Fibroblast of the aortic adventitia (primary cell): ENCODE measurements at places on chromosomes 7 and 10. TPM values are rescaled to one million over a fixed set of nuclear protein-coding genes. Genes with fewer than 3 reads are reported as not detected.
A peak's percentile ranks its signal among the peaks of the same experiment; 100 is the strongest.

Gene VAX1
- not detected in 2 replicates for total RNA-seq

Gene CPEB3
- total RNA-seq: 0.99 and 1.7 TPM in 2 replicates

Gene ZNF273
- total RNA-seq: 1.8 and 3.7 TPM in 2 replicates

Gene SHTN1
- 4.2 and 9.2 TPM in 2 replicates for total RNA-seq

GRCh38 chr10:70106958-70107791 lies 25.4 kb downstream of the AIFM2 start:
- no peak for DNase-seq

GRCh38 chr10:112883360-112884178 lies 66.5 kb upstream of the TCF7L2 start:
- DNase-seq: no peak

DNA sequence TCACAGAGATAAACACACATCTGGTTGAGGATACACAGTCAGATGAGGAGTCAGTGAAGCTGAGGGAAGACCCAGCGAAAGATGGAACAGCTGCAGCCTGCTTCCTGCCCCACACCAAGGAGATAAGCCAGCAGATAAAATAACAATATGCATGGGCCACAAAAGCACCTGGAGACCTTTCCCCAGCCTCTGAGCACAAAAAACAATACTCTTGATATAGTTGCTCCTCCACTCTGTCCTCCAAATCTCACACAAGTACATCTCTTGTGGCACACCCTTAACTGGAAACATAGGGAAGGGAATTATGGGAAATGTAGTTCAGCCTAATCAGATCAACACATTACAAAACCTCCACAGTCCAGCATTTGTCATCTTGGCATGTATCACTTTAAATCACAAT lies 9.7 kb upstream of the FHIP2A start:
- DNase-seq: no peak

DNA sequence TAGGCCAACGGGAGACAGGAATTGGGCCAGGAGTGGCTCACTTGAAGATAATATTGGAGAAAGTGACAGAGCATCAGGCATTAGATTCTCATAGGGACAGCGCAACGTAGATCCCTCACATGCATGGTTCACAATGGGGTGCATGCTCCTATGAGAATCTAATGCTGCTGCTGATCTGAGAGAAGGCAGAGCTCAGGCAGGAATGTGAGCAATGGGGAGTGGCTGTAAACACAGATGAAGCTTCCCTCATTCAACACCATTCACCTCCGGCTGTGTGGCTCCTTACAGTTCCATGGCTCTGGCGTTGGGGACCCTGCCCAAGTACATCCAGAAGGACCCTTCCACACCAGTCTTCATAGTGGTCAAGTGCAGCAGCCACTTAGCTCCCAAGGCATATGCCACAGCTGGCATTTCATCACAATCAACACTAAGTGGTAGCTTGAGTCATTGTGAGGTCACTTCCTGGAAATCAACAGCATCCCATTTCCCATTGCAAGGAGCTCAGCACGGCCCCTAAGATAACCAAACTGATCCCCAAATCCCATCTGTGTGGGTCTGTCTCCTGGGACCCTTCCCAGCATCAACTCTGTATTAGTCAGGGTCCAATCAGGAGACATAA lies 174.5 kb downstream of the TPST1 start:
- DNase-seq: peak; percentile 25

DNA sequence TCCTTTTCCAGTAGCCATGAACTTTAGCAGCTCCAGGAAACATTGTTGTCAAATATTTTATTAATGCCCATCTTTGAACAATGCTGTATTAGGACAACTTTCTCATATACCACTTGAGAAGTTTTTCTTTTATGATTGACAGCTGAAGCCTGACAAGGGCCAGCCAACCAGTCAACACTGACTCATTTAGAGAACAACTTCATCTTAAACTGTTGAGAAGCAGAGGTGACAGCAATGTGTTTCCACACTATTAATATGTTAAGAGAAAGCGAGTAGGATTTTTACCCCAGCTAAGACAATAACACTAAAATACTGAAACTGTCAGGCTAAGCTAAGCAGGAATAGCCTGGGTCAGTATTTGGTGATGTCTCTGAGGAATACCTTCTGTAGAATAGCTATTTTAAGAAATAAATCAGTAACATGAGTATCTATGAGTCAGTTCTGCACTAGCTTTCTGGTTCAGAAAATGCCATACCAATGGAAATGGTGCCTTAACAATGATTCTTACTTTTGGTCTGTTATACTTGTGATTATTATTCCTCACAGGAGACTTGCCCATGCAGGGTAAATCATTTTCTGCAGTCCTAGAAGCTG lies 168.8 kb upstream of the POT1 start:
- DNase-seq: peak; percentile 31

- DNase-seq: peak; percentile 40
Measured at GRCh38 chr10:46538717-46539426, 17.6 kb downstream of the GPRIN2 start.

DNA sequence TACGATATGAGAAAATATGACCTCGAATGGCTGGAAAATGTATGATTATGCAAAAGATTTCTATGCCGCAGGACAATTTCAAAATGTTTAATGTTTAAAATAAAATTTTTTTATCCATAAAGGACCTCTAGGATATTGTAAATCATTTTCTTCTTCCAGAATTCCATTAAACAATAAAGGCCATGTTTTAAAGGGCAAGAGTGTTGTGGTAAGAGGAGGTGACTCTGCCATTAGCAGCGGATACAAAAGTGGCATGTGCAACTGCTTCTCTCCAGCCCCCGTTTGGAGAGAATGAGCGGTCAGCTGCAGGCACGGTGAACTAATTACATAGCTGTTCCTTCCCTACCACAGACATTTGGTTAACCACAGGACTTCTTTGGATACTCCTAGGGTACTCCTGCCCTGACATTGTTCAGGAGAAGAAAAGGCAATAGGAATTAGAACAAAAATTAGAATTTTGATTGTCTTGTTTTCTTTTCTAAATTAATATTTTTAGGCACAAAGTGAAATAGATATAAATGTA lies 63.8 kb downstream of the HBP1 start:
- no peak for DNase-seq

- DNase-seq: no peak
Measured at GRCh38 chr7:149498811-149499210, 1.2 kb upstream of the ZNF746 start.

DNA sequence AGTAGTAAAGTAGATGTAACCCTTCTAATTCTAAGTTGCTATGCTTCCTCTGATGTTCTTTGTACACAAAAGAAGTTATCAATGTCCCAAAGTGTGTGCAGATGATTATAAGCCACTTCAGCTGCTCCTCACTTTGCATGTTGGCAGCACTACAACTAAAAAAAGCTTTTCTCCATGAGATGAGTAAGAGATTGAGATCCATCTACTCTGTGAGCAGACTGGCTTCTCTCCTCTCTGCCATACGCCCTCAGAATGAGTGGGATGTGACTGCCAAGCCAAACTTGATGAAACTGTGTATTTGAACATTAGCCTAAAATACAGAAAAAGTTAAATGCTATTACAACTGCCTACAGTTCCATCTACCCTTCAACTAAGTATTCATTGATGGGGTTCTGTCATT lies 102.9 kb upstream of the ETV1 start:
- no peak for DNase-seq

DNA sequence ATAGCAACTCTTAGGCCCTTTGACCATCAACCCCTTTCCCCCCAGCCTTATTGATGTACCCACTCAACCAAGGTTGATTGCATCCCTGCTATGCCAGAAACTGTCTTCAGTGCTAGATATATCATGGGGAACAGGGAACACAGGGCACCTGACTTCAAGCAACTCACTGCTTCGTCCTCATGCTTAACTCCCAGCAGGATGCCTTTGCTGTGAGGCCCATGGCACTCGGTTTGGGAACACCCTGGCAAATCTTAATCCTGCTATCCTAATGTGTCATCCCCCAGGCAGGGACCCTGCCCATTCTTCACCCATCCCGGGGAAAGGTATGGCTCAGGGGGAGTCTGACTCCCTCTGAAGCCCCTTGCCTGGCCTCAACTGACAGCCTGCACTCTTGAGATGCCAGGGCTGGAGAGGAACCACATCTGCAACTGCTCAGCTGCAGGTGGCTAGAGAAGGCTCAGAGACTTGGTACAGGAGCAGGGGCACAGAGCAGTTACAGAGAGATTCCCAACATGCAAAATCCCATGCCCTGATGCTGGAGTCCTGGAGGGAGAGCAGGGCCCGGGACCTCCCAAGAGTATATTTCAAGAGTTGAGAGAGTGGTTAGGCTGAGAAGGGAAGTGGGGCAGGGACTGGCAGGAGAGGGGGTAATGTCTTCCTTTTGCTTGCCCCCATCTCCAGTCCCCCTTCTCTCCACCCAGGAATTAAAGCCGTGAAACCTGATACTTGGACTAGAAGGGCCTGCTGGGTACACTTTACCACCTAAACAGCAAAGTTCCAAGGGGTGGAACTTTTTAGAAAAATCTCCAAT lies 2.4 kb upstream of the UNC5B start:
- no peak for DNase-seq

GRCh38 chr7:125491137-125491536 lies 561.5 kb upstream of the POT1 start:
- DNase-seq: no peak

DNA sequence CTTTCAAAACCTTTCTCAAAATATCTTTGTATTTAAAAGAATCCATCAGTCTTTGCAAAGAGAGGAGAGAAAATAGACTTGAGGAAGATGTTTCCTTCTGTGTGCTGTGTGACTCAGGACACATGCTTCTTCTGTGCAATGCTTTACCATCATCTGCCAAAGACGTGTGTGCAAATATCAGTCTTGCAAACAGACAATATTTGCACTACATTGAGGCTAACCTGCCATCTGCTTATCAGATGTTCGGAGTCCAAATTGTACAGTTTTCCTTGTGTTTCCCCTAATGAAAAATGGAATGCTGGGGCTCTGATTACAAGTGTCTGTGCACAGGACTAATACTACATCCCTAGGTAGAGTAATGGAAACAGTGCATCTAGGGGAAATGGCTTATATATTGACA lies 353.1 kb upstream of the LRRTM3 start:
- DNase-seq: no peak

DNA sequence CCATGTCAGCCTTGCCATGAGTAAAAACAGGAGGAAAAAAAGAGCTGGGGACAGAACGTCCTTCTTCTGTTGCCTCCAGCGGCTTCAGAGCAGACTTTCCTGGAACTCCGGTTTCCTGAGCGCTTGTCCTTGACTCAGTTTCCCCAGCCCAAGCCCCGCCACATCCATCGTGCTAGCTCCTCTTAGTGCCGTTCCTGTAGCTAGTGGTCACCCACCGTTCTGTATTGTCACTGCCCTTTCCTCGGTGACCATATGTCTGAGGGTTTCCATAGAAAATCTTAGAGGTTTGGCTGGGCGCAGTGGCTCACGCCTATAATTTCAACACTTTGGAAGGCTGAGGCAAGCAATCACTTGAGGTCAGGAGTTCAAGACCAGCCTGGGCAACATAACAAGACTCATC lies 100.1 kb downstream of the CUX1 start:
- no peak for DNase-seq

GRCh38 chr7:142785841-142786250 lies 15.1 kb downstream of the PRSS2 start:
- DNase-seq: no peak

- DNase-seq: no peak
Measured at GRCh38 chr7:158186864-158187693, 400.5 kb downstream of the PTPRN2 start.

DNA sequence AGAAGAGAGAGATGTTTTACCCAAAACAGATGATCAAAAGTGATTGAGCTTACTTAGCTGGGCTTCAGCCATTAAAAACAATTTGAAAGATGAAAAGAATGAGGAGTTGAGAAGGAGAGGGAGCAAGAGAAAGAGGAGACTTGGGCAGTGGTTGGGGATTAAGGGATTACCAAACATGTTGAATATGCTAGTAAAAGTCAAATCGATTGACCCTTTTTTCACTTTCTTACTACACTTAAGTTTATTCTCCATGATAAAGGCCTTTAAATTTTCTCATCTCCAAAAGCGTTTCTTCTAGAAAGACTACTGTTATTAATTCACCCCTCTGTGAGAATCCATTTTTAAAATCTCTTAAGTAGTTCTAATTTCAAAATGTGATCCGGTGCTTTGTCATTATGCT lies 1254.0 kb upstream of the PHF14 start:
- no peak for DNase-seq

DNA sequence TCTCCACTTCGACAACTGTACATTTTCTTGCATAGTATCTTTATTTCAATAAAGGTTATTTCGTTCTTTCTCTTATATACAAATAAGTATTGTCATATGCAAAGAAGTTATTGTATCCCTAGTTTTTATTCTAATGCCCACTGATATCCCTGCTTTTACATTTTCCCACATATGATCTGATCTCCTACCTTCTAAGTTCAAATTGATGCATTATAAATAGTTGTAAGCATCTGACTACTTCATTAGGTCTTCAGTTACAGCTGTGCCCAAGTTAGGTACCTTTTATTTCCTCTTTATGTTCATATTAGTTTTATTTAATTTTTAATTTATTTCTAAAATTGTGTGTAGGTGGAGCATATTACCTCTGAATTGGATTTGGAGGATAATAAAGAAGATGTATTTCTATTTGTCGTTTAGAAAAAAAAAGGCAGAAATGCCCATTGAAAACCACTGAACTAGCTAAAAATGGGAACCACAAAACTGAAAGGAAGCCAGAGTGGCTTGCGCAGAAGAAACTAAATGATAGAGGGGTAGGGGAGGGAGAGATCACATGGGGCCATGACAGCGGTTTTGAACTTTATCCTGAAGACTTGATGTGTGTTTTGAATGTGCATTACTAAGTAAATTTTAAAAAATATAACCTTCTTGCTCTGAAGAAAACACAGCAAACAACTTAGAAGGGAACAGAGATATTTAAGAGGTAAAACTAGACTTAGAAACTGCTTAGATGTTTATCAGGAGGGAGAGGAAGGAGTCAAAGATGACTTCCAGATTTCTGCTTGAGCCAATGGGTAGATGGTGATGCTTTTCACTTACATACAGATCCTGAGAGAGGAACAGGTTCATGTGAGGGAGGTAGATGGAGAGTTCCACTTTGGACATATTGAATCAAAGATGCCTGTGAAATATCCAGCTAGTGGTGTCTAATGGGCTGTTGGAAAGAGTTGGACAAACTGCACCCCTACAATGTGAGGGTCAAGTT lies 9.3 kb upstream of the ZC3HAV1L start:
- no peak for DNase-seq

GRCh38 chr10:19785366-19785765 lies 30.9 kb upstream of the PLXDC2 start:
- DNase-seq: no peak

DNA sequence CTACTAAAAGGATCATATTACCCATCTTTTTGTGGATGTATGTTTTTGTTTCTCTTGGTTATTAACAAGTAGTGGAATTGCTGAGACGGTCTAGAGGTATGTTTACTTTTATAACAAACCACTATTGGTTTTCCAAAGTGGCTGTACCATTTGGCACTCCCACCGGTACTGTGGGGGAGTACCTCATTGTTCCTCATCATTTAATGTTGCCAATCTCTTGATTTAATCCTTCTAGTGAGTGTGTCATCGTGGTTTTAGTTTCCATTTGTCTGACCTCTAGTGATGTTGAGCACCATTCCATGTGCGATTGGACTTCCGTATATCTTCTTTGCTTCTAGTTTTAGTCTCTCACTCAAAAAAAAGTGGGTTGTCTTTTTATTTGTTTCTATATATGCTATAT lies 50.4 kb downstream of the RBM33 start:
- DNase-seq: peak; percentile 21
